Lung (tissue), 17 donors: ENCODE measurements at places on chromosomes 5 and 9. TPM values are rescaled to one million over a fixed set of nuclear protein-coding genes. Genes with fewer than 3 reads are reported as not detected.

- H3K4me1 ChIP-seq, result no peaks in the 10 kb centered on the region
- H3K4me3 ChIP-seq, result no peak overlapping the region
- H3K27me3 ChIP-seq, result no peaks in the 10 kb centered on the region
- DNase-seq, result no peak
- H3K27ac ChIP-seq, result no peak overlapping the region
- H3K36me3 ChIP-seq, result peaks cover 16% of the 10 kb centered on the region
Observed at GRCh38 chr5:38923661-38924451, 78.0 kb downstream of the OSMR start.

DNA sequence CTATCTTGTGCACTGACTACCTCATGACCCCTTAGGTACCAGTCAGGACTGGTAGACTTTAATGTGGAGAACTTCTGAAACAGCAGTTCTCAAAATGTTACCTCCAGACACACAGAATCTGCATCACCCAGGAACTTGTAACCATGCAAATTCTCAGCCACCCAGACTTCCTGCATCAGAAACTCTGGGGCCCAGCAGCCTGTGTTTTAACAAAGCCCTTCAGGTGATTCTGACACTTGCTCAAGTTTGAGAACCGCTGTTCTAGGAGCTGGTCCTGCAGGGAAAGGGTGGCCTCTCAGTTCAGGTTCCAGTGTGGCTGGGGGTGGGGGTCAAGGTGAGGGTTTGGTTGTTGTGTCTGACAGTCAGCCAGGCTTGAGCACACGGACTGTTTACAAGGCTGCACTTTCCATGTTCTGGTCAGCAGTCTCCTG, 28.4 kb downstream of the ZFP62 start:
- DNase-seq, result no peak
- H3K27me3 ChIP-seq, result no peaks in the 10 kb centered on the region
- H3K36me3 ChIP-seq, result peaks cover 12% of the 10 kb centered on the region

DNA sequence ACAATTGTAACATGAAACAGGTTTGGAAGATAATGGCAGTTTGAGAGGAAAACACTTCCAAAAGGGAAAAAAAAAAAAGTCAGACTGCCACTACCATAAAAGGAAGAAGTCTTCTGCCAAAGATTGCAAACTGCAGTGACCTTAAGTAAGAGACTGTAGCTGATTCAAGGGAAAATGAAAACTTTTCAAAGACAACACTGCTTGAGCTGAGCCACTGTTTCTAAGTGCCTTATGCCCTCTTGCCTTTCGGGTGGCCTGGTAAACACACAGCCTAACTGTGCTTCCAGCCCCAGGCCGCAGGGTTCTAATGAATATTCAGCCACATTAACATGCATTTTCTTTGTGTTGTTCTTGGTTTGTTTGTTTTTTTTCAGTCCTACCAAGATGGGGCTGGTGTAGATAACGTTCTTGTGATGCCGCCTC, 354.6 kb downstream of the BNC2 start:
- no peaks in the 10 kb centered on the region for H3K36me3 ChIP-seq
- H3K4me1 ChIP-seq, result peaks cover 32% of the 10 kb centered on the region
- no peaks in the 10 kb centered on the region for H3K27me3 ChIP-seq
- DNase-seq, result peak; percentile 89

DNA sequence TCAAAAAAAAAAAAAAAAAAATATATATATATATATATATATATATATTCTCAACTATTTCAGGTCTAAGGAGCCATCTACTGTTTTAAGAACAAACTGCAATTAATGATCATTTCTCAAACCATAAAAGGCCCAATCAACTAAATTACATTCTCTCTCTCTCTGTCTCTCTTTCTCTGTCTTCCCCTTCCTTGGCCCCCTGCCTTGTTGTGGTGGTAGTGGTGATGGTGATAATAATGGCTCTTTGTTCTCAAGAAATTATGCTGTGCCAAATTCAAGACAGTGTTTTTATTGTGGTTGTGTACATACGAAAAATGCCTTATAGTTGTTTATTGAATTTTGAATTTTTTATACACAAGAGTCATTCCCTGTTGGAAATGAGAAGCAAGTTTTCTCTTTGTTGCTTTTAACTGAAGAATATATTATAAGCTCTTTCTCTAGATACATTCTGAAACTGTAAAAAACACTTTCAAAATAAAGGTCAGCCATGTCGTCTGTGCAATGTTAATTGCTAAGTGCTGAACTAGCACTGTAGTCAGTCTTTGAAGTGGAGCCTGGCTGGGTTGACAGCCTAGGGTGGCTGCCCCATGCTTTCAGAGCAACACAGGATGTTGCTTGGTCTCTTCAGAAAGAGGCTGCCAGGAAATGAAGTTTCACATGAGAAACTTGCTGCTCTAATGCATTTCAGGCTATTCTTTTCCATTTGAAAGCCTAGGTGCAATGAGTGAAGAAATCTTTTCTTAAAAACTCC, 96.0 kb downstream of the HINT1 start:
- H3K36me3 ChIP-seq, result no peaks in the 10 kb centered on the region
- no peak overlapping the region for H3K27ac ChIP-seq
- no peak for DNase-seq
- no peaks in the 10 kb centered on the region for H3K27me3 ChIP-seq
- H3K4me3 ChIP-seq, result no peak overlapping the region

DNA sequence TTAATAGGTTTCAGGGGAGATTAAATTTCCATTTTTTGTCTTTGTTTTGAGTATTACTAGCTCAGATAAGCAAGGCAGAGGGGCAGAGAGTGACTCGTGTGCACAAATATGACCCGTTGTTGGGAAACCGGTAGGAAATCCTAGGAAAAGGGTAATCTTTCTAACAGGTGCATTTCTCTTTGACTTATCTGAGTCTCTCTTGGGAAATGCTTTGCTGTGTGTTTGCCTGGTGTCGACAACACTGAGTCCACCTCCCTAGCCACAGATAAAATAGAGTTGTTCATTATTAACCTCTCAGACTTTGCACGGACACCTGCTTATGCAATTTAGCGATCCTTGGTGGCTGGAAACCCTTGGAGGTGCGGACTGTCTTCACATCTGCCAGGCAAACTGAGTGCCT, 164.2 kb downstream of the FGF1 start:
- H3K4me1 ChIP-seq, result no peaks in the 10 kb centered on the region
- no peaks in the 10 kb centered on the region for H3K27me3 ChIP-seq
- no peaks in the 10 kb centered on the region for H3K36me3 ChIP-seq
- no peak overlapping the region for H3K4me3 ChIP-seq
- H3K27ac ChIP-seq, result no peak overlapping the region
- no peak for DNase-seq

- no peak overlapping the region for H3K4me3 ChIP-seq
- H3K36me3 ChIP-seq, result no peaks in the 10 kb centered on the region
Observed at GRCh38 chr5:158324236-158324635, 465.3 kb upstream of the CLINT1 start.

- no peak for DNase-seq
- H3K4me1 ChIP-seq, result no peaks in the 10 kb centered on the region
- H3K27me3 ChIP-seq, result no peaks in the 10 kb centered on the region
Observed at GRCh38 chr5:151463137-151464029, 16.0 kb downstream of the SLC36A1 start.

- H3K27me3 ChIP-seq, result no peaks in the 10 kb centered on the region
- peaks cover 7% of the 10 kb centered on the region for H3K4me1 ChIP-seq
- DNase-seq, result peak; percentile 80
- no peak overlapping the region for H3K4me3 ChIP-seq
- H3K27ac ChIP-seq, result no peak overlapping the region
Observed at GRCh38 chr5:86679529-86679928, 61.8 kb downstream of the COX7C start.

DNA sequence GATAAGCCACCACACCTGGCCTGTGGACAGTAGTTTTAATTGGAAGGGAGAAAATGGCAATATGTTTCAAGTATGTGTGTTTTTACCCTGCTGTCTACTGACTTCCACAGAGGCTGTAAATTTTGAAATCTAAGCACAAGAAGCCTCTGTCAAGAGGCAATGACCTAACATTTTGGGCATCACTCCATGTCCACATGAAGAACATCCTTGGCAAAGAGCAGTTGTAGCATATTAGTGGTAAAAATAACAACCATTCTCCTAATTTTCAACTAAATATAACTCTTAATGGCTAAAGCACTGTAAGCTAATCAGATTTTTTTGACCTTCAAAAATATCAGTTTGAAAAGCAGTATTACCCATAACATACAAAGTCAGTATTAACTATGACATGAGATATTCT, 100.3 kb upstream of the APC start:
- H3K36me3 ChIP-seq, result no peaks in the 10 kb centered on the region
- H3K27me3 ChIP-seq, result no peaks in the 10 kb centered on the region
- H3K27ac ChIP-seq, result no peak overlapping the region
- no peaks in the 10 kb centered on the region for H3K4me1 ChIP-seq
- no peak for DNase-seq

GRCh38 chr5:92758552-92758951, 822.5 kb downstream of the NR2F1-AS1 start:
- no peak for DNase-seq
- no peak overlapping the region for H3K4me3 ChIP-seq
- no peaks in the 10 kb centered on the region for H3K36me3 ChIP-seq
- H3K4me1 ChIP-seq, result no peaks in the 10 kb centered on the region
- H3K27ac ChIP-seq, result no peak overlapping the region

DNA sequence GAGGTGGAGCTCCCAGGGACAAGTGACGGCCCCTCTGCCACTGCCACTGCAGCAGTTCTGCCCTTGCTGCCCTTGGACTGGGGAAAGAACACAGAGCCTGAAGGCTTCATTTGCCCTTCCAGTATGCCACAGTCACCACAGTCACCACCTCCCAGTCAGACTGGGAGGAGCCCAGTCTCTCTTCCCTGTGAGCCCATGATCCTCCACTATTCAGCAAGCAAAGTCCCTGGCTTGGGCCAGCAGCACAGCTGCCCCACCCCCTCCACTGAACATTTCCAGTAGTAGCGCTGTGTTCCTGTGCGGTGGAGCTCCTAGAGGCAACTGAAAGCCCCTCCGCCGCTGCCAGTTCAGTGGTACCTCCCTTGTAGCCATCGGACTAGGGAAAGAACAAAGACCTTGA, 329.4 kb downstream of the MAN2A1 start:
- H3K27me3 ChIP-seq, result no peaks in the 10 kb centered on the region
- H3K36me3 ChIP-seq, result no peaks in the 10 kb centered on the region
- no peak overlapping the region for H3K27ac ChIP-seq
- no peak overlapping the region for H3K4me3 ChIP-seq
- H3K4me1 ChIP-seq, result no peaks in the 10 kb centered on the region

- no peak overlapping the region for H3K4me3 ChIP-seq
- H3K27me3 ChIP-seq, result no peaks in the 10 kb centered on the region
- peak overlapping the region; percentile 82 for H3K27ac ChIP-seq
Observed at GRCh38 chr9:21096172-21096900, 18.6 kb upstream of the IFNB1 start.

DNA sequence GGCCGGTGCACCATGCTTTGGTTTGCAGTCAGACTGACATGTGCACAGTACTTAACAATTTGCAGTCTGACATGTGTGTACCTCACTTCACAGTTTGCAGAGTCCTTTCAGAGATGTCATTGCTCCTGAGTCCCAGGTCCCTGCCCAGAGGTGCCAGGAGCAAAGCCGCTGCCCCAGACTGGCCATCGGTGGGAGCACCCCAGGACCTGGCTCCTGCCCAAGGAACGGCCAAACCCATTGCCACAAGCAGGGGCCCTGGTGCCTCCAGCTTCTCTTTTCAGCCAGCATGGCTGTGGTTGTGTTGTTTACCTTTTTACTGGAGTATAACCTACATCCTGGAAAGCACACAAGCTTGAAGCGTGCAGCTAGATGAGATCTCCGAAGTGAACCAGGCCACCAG, 28.6 kb downstream of the RASGEF1C start:
- H3K27ac ChIP-seq, result no peak overlapping the region
- H3K27me3 ChIP-seq, result no peaks in the 10 kb centered on the region
- peaks cover 5% of the 10 kb centered on the region for H3K4me1 ChIP-seq
- H3K36me3 ChIP-seq, result no peaks in the 10 kb centered on the region
- H3K4me3 ChIP-seq, result no peak overlapping the region

- no peak overlapping the region for H3K4me3 ChIP-seq
- no peak for DNase-seq
- H3K27ac ChIP-seq, result no peak overlapping the region
- no peaks in the 10 kb centered on the region for H3K27me3 ChIP-seq
- no peaks in the 10 kb centered on the region for H3K36me3 ChIP-seq
- H3K4me1 ChIP-seq, result peaks cover 11% of the 10 kb centered on the region
Observed at GRCh38 chr9:3329361-3329760, 196.4 kb downstream of the RFX3 start.

DNA sequence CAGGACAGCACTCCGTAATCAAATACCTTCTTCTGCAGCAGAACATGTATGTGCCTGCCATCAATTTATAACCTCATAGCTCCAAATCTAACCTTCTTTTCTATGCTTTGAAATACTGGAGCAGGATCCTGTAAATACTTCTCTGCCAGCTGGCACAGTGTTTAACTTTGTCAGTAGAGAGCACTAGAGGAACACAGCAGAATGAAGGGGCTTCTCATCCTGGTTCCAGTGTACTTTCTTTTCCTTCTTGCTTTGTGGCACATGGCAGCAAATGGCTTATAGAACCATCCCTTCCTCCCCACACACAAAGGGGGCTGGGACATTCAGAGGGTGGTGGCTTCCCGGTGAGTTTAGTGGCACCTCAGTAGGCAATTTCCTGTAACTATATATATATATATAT, 3.8 kb upstream of the FBXW11 start:
- no peaks in the 10 kb centered on the region for H3K27me3 ChIP-seq
- no peaks in the 10 kb centered on the region for H3K4me1 ChIP-seq
- H3K36me3 ChIP-seq, result no peaks in the 10 kb centered on the region

- no peak overlapping the region for H3K4me3 ChIP-seq
- no peak for DNase-seq
- no peaks in the 10 kb centered on the region for H3K4me1 ChIP-seq
- no peaks in the 10 kb centered on the region for H3K27me3 ChIP-seq
- H3K27ac ChIP-seq, result no peak overlapping the region
Observed at GRCh38 chr5:117182104-117182503, 607.5 kb upstream of the SEMA6A start.

DNA sequence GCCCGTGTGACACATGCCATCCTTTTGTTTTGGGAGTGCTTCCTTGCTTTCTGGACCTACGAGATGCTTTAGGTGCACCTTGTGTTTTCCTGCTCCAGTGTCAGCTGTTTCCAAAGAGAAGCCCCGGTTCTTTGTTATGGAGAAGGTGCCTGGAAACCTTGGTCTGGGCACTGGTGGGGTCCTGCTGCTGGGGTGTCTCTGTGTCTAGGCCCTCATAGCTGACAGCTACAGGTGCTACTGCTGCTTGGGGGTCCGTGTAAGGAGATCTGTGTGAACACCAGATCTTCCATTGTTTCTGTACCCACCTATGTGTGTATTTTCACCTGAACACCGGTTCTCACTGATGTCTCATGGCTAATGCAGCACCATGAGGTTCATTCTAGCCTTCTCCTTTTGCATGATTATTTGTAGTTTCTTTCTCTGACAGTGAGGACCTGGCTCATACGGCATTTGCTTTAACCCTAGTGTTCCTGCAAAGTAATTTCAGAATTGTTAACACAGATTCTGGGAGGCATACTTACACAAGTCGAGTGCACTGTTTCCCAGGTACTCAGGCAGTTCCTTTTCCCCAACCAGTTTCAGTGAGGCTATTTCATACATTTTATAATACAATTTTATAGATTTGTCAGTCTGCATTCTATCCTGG, 13.2 kb upstream of the FAM120AOS start:
- peaks cover 33% of the 10 kb centered on the region for H3K4me1 ChIP-seq
- H3K27ac ChIP-seq, result no peak overlapping the region
- no peaks in the 10 kb centered on the region for H3K27me3 ChIP-seq
- no peaks in the 10 kb centered on the region for H3K36me3 ChIP-seq

Gene HMCN2
- total RNA-seq, result 4.7 TPM

Gene SOX30
- not detected for total RNA-seq

Gene SPATA31A3
- not detected for total RNA-seq

Gene SLC4A9
- 0.18 TPM for total RNA-seq

Gene PCDHGA5
- 9.3 TPM for total RNA-seq

Gene LURAP1L
- total RNA-seq, result 27.0 TPM
